ENCODE measurements at places on chromosomes 1 and 21. TPM values are rescaled to one million over a fixed set of nuclear protein-coding genes. Genes with fewer than 3 reads are reported as not detected.

Gene TLR5
- total RNA-seq: not detected

Gene KRTAP10-6
- total RNA-seq: not detected

Gene ELAPOR1
- 32.7 TPM for total RNA-seq

DNA sequence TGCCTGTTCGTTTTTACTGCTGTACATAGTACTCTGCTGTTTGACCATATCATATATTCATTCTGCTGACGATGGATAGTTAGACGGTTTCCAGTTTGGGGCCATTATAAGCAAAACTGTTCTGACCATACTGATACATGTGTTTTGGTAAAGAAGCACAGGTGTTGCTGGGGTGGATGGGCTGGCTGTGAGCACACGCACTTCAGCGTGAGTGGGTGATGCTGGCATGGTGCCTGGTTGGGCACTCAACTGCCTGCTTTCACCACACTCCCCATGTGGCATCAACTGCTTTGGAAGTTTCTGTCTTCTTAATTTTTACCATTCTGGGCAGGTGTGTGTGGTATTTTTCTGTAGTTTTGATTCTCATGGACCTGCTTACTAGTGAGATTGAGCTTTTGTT, 37.3 kb downstream of the ADARB1 start:
- DNase-seq: no peak

GRCh38 chr1:14602136-14602535, 3.7 kb downstream of the KAZN start:
- no peak for DNase-seq

DNA sequence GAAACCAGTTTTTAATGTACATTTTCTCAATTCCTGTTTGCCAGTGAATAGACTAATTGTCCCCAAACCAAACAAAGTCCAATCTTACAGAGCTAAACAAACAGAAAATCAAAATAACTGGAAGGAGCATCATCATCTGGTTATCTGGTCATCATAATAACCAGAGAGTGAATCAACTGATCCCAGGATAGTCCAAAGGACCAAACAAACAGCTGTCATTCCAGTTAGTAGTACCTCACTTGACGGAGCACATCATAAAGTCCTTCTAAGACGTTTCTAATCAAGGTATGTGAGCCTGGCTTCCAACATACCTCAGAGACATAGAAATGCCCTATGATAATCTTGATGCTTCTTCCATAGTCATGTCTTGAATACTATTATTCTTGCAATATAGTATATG, 240.5 kb downstream of the LTN1 start:
- no peak for DNase-seq

DNA sequence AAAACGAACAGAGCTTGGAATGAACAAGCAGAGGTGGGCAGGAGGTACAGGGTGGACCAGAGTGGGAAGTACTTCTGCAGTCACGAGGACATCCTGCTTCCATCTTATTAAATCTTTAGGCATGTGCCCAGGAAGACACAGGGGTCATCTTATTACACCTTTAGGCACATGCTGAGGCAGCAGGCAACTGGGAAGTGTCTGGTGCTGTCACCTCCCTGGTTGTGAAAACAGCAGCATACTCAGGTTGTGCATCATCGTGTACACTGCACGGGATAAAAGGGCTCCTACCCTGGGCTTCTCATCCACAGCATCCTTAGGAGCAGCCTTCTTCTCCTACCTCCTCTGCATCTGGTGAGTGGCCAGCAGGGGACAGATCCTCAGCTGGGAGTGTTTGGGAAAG, at the start of gene LCE3C:
Gene LCE3C, plus strand, starts transcription at position 301 of the 400 bp plus-strand sequence. CDS start 498 bp downstream, outside the sequence.
- DNase-seq: no peak

Measured in activated T-helper 1 cell treated with anti-CD3 and anti-CD28 coated beads, Interleukin-12 subunit alpha, Interleukin-12 subunit beta, Interleukin-2, Interleukin-4 antibody, amounts not matched to agents 30 ng/mL and 10 ng/mL and 1 ng/mL, durations not matched to agents 14 hours and 24 hours and 36 hours (primary cell).